ENCODE measurements at places on chromosomes 4 and X.

DNA sequence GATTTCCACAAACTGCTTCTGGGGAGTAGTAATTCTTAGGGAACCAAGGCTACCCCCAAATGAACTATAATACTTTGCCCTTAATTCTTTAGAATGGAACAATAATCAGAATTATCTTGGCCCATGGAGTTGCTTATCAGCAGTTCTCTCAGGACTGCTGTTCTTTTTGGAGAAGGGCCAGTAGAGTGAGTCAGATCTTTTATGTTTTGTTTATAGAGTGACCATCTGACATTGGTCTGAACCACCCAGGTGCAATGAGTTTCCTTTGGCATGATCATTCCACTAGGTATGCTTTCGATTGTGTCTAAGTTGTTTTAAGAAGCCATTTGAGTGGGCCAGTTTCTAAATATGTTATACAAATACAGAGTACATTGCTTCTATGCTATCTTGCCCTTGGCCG lies 31.8 kb downstream of the PRRG1 start:
- no peak for DNase-seq

DNA sequence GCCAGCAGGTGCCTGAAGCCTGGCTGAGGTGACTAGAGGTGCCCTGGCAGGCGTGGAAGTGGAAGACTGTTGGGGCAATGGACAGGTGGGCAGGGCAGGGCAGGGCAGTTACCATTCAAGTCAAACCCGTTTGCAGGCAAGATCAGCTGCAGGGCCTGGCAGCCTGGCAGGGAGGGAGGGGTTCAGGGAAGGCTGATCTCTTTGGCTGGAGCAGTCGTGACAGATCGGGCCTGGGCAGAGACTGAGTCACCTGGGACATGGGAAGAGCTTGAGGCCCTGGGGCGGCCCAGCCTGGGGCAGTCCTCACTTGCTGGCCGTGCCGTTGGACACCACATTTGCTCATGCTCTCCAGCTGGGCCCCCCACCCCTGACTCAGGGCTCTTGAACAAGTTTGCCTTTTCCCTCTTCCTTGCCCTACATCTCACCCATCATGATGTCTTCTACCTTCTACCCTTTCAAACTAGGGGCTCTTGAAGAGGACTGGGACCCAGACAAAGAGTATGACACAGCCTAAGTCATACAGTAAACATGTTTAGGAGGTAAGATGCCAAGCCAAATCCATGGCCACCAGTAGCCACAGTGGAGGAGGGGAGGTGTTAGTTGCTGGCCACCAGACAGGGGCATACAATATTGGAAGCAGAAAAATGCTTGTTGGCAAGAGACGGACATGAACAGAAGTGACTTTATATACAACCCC lies 2.0 kb upstream of the ZNF185 start:
- DNase-seq: no peak

GRCh38 chr4:168019019-168019651 lies 73.2 kb upstream of the ANXA10 start:
- no peak for DNase-seq

- DNase-seq: no peak
Observed at GRCh38 chr4:41820473-41820872, 71.9 kb upstream of the PHOX2B start.

GRCh38 chrX:153827903-153828302 lies 2.4 kb downstream of the PDZD4 start:
- no peak for DNase-seq

All from stimulated activated CD4-positive, alpha-beta T cell treated with anti-CD3 and anti-CD28 coated beads, Interleukin-15, amount 100 ng/mL, for 1 hour (primary cell).